ENCODE measurements at places on chromosomes 16 and 17. TPM values are rescaled to one million over a fixed set of nuclear protein-coding genes. Genes with fewer than 3 reads are reported as not detected.

The SHCBP1 gene
- 11.6 TPM for total RNA-seq

The CTRB2 gene
- not detected for total RNA-seq

The SGSH gene
- total RNA-seq: 32.3 TPM

The KRTAP2-2 gene
- not detected for total RNA-seq

The KRTAP2-4 gene
- total RNA-seq: not detected

The C17orf100 gene
- 0.43 TPM for total RNA-seq

The KRTAP17-1 gene
- not detected for total RNA-seq

The ZACN gene
- not detected for total RNA-seq

The REXO5 gene
- total RNA-seq: 13.2 TPM

The SLC9A5 gene
- total RNA-seq: 1.0 TPM

Data from articular chondrocyte of knee joint (primary cell).